ENCODE measurements at places on chromosomes 12 and 14. TPM values are rescaled to one million over a fixed set of nuclear protein-coding genes. Genes with fewer than 3 reads are reported as not detected.

C12orf42 gene
- not detected for polyA plus RNA-seq

IL31 gene
- not detected for polyA plus RNA-seq

SYT1 gene
- polyA plus RNA-seq: 5.5 TPM

SIX4 gene
- polyA plus RNA-seq: 7.9 TPM

TAS2R31 gene
- polyA plus RNA-seq: 2.7 TPM

NGB gene
- polyA plus RNA-seq: not detected

DTX1 gene
- 4.7 TPM for polyA plus RNA-seq

LRRC10 gene
- polyA plus RNA-seq: 0.14 TPM

KRT82 gene
- not detected for polyA plus RNA-seq

NYNRIN gene
- polyA plus RNA-seq: 97.1 TPM

CARMIL3 gene
- polyA plus RNA-seq: 1.5 TPM

A2M gene
- polyA plus RNA-seq: 2,600 TPM

ADCK1 gene
- polyA plus RNA-seq: 5.5 TPM

P2RX7 gene
- 2.0 TPM for polyA plus RNA-seq

DEPDC4 gene
- polyA plus RNA-seq: 6.7 TPM

NAB2 gene
- 38.4 TPM for polyA plus RNA-seq

GLIPR1L2 gene
- polyA plus RNA-seq: 3.0 TPM

SLC8A3 gene
- polyA plus RNA-seq: 8.6 TPM

SCN8A gene
- 1.3 TPM for polyA plus RNA-seq

XPOT gene
- polyA plus RNA-seq: 61.1 TPM

SPTB gene
- polyA plus RNA-seq: 2.2 TPM

TAS2R42 gene
- polyA plus RNA-seq: not detected
